NCI-H446 (cell line): ENCODE measurements at places on chromosomes 13 and 19.
A peak's percentile ranks its signal among the peaks of the same experiment; 100 is the strongest.

- peak; percentile 65 for DNase-seq
Measured at GRCh38 chr19:43555185-43555770, 20.0 kb downstream of the XRCC1 start.

DNA sequence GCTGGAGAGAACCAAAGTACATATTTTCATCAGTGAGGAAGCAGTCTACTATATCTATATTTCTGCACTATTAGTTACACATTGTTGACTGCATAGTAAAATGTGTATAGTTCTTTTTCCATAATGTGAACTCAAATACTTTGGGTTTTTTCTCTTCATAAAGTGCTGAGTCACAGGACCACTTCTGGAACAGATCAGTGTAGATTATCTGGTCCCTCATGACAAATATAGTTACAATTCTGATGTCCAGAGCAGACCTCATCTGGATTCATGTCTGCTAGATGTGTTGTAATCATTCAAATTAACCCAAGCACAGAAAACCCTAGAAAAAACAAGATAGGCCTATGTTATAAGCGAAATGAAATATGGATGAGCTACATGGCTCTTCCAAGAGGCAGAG is 171.4 kb downstream of the SUCLA2 start:
- no peak for DNase-seq

DNA sequence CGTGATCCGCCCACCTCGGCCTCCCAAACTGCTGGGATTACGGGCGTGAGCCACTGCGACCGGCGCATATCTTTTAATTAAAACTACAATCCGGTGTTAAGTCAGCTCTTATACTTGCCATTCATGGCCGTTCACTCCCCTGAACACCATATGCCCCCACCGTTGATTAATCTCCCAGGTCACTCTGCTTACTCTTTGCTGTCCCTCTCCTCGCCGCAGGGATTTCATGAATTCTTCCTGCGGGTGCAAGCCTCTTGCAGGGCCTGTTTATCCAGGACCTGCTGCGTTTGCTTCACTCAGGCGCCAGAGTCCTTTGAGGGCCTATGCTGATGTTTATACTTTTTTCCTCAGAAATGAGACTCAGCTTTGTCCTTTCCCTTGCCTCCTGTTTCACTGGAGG is 996 bp downstream of the ERVV-2 start:
- no peak for DNase-seq

GRCh38 chr13:27001705-27002104 is 169.9 kb downstream of the USP12 start:
- DNase-seq = no peak

- no peak for DNase-seq
Measured at GRCh38 chr13:77544758-77545338, 9.3 kb downstream of the SCEL start.

DNA sequence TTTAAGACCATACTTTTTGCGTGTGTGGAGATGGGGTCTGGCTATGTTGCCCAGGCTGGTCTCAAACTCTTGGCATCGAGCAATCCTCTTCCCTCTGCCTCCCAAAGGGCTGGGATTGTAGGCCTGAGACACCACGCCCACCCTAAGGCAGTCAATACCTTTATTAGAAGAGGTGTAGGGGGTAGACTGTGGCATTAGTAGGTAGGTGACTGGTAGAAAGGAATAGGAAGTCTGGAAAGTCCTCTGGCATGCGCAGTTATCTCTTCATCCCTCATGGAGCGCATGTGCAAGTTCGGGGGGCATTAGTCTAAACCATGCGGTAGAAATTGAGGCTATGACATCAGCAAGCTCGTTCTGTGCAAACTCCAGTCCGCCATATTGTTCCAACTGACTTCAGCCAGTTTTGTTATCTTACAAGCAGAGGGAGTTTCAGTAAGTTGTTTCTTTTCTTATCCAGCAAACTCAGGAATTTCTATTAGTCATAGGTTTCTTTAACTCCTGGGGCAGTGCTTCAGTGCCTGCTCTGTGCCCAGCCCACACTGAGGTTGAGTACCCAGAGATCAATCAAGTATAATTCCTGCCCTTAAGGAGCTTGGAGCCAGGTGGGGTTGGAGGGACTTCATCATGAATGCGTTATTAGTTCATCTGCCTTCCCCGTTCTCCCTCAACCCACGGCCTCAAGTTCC is 7.3 kb upstream of the RANBP3 start:
- DNase-seq = no peak

DNA sequence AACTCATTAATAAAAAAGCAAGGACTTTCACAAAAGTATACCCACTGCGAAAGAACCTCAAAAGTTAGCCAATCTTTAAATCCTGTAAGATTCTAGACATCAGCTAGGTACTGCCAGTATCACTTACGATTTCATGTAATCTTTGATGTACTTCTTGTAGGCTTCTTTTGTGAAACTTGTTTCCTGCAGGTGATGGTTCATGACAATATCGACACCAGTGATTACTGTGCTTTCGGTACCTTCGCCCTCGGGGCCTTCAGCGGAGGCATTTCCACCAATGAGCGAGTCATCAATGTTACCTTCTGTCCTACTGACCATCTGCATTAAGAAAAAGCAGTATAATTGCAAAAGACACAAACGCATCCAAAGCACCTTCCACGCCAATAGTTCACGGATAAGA is 1.1 kb downstream of the TPT1 start:
- DNase-seq = no peak

DNA sequence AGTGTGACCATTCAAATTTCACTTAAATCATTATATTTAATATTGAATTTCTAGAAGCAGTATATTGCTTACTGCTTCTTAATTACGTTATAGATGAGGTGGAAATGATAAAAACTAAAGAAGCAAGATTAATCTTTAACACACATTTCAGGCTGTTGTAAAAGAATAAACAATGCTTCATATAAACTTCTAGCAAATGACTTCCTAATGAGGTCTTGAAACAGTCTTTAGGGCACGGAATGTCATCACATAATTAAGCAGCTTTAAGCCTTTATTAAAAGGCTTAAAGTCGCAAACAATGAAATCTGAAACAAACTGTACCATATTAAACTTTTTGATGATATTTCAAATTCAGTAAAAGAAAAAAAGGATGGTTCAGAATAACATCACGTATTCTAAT is 1.9 kb downstream of the SLITRK6 start:
- DNase-seq = no peak

DNA sequence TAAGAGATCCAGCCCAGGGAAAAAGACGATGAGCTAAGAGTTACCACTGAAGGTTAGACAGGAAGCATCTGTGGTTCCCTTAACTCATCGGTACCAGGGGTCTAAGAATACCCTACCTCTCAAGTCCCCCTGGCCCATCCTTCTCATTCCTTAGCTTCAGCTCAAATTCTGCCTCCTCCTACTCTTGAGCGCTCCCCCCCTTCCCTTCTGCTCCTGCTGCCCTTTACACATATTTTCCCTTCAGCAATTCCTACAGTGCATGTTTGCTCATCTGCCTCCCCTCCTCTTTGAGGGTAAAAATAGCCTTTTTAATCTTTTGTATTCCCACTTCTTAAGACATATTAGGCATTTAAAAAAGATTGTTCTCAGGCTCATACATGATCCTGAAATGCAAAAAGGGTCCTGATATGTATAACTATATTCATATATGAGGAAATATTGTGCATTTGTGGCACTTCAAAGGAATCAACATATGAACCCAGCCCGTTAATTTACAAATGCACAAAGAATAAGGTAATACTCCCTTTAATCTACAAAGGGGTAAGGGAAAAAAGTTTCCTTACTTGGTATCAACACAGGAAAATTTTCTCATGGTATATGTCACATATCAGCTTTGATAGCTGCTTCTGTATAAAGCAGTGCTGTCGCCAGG is 33.1 kb downstream of the LNX2 start:
- no peak for DNase-seq

- DNase-seq = no peak
Measured at GRCh38 chr13:111252446-111253364, 67.7 kb upstream of the TEX29 start.

DNA sequence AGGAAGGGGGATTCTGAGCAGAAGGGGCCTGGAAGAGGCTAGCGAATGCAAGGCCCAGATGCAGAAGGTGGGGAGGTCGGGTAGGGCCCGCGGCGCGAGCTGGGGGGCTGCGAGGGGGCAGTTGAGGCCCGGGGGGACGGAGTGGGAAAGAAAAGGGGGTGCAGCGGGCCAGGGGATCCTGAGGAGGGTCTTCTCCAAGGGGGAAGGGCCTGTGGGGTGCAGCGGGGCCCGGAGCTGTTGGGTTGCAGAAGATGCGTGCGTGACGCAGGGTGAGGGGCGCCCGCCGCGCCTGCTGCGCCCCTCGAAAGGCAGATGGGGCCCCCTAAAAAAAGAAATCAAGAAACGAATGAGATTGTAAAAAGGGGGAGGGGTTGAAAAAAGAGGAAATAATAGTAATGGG is 313 bp downstream of the ZNF541 start:
- no peak for DNase-seq

GRCh38 chr13:36431204-36432105 is 840 bp upstream of the CCNA1 start:
- DNase-seq = no peak

GRCh38 chr13:108302279-108302678 is 32.8 kb downstream of the TNFSF13B start:
- no peak for DNase-seq

DNA sequence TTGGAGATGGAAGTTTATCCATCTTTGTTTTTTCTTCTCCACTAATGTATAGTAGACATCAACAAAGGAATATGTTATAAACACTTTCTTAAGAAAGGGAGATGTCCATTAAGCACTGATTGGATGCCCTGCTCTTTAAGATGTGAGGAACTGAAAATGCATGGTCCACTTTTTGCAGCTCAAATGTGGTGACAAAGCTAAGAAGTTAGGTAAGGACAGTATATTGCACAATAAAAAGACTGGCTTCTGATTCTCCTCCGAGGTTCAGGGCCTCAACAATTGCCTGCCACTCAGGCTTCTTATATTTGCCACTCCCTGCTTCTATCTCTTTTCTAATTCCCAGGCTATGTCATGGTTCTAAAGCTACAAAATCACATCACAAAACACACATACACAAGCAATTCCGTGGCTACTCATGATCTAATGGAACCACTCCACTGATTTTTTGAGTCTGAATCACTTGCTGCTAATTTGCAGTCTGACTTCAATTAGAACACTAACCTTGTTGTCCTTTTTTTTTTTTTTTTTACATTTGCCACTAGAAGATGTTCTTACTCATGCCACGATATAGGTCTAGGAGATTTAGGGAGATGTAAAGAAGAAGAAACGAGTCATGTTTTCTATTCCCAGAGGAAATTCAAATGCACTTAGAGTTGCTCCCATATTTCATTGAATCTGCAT is 29.6 kb upstream of the TNFSF11 start:
- no peak for DNase-seq

DNA sequence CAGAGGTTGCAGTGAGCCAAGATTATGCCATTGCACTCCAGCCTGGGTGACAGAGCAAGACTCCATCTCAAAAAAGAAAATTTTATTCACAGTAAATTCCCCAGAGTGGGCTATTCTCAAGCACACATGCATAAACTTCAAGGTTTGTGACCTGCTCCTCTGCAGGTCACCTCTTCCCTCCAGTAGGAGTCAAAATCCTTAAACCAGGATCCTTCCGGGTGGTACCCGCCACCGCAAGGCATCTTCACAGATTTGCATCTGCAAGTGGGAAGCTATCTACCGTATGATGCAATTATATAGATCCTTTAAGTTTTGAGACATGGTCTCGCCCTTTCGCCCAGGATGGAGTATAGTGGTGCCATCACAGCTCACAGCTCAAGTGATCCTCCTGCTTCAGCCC is 3.0 kb upstream of the ECH1 start:
- no peak for DNase-seq

GRCh38 chr13:50923272-50923671 is 13.7 kb downstream of the RNASEH2B start:
- no peak for DNase-seq

GRCh38 chr19:57262044-57262443 is 18.2 kb upstream of the ZNF460 start:
- DNase-seq = no peak

GRCh38 chr19:15671891-15672579 is 852 bp upstream of the CYP4F12 start:
- no peak for DNase-seq

DNA sequence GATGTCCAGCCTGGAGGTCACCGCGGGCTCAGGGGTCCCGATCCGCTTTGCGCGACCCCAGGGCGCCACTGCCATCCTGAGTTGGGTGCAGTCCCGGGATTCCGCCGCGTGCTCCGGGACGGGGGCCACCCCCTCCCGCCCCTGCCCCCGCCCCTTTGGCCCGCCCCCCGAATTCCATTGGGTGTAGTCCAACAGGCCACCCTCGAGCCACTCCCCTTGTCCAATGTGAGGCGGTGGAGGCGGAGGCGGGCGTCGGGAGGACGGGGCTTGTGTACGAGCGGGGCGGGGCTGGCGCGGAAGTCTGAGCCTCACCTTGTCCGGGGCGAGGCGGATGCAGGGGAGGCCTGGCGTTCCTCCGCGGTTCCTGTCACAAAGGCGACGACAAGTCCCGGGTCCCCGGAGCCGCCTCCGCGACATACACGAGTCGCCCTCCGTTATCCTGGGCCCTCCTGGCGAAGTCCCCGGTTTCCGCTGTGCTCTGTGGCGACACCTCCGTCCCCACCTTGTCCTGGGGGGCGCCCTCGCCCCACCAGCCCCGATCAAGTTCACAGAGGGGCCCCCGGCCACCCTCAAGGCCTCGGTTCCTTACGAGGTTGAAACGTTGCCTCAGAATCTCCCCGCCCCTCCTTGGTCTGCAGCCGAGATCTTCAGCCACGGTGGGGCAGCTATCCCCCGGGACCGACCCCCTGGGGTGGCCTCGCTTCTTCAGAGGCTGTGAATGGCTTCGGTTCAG is 1.2 kb downstream of the LDLR start:
- peak; percentile 92 for DNase-seq

DNA sequence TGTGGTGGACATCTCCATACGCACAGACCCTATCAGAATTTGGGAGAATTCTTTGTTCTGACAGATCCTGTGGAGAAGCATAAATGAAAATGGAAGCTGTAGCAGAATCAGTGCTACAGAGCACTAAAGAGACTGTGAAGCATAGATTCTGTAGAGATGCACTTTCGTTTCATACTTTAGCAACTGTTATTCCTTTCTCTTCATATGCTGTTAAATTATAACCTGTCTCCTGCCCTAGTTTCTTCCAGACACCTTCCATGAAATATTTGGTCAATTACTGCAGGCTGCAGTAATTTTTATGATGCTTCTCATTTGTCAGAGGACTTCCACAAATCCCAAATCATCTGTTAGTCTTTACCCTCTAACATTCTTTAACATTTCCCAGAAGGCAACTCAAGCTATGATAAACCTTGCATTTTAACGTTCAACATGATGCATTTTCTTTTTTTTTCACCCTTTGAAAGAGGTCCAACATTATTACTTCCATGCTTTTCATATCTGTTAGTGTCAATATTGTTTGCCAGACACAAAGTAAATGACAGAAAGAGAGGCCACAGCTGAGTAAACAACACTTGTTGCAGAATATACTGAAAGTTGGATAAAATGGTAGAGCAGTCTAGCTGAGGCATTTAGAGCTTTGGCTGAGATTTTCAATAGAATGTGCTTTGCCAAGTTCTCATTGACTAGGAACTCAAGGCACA is 412.7 kb downstream of the LMO7 start:
- no peak for DNase-seq
